Right renal cortex interstitium (tissue), 3 donors: ENCODE measurements at places on chromosomes 3 and 15.

- DNase-seq: no peak
Observed at GRCh38 chr3:62496503-62496902, 123.2 kb upstream of the FEZF2 start.

DNA sequence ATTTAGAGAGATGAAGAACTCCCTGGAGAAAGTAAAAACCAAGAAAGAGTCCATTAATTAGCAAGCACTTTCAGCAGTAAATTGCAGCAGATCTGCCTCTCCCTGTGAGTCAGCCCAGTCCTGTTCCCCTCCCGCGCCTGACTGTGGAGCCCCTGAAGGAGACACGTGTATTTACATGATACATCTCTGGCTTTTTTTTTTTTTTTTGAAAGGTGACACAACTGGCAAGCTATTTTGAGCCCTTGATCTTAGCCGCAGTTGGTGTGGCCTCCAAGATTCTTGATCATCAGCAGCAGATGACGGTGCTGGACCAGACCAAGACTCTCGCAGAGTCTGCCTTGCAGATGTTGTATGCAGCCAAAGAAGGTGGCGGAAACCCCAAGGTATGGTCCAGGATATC, 271.8 kb upstream of the TPM1 start:
- DNase-seq: no peak

DNA sequence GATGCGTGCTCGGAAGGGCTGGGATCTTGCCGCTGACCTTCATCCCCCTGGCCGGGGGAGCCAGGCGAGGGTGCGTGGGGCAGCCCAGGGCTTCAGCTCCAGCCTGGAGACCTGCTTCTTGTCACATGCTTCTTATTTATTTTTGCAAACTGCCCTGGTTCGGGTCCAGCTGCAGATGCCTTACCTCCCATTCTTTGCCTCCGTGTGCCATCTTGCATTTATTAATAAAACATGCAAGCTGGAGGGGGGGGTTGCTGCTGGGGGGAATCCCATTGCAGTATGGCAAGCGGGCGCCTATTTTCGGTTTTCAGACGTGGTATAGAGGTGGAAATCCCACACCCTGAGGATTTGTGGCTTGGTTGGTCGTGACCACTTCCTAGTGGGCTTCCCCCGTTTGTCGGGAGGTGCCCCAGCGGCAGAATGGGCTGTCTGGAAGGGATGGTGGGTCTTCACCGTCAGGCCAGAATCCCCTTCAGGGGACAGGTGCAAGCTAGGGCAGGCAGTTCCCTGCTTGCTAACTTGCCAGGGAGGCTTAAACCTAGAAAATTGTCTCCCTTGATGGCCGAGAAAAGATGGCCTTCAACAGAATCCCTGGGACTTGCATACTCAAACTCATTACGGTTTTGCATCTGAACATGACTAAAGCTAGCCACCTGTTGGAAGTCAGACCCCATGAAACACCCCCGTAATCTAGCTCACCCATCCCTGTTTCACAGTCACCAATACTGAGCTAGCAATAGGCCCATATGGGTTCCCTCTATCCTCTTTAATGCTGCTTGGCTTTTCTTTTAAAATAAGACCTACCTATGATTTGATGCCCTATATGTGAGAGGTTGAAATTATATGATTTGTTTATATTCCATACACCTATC, 569 bp downstream of the TMEM266 start:
- no peak for DNase-seq

- DNase-seq: no peak
Observed at GRCh38 chr15:69804786-69805185, 292.9 kb downstream of the TLE3 start.

GRCh38 chr3:160384639-160385318, 14.2 kb downstream of the IFT80 start:
- no peak for DNase-seq

- no peak for DNase-seq
Observed at GRCh38 chr3:99256788-99257187, 355.3 kb upstream of the DCBLD2 start.

GRCh38 chr3:31853580-31853979, 127.5 kb downstream of the OSBPL10 start:
- DNase-seq: no peak

GRCh38 chr3:144257381-144257780, 285.8 kb downstream of the DIPK2A start:
- no peak for DNase-seq

DNA sequence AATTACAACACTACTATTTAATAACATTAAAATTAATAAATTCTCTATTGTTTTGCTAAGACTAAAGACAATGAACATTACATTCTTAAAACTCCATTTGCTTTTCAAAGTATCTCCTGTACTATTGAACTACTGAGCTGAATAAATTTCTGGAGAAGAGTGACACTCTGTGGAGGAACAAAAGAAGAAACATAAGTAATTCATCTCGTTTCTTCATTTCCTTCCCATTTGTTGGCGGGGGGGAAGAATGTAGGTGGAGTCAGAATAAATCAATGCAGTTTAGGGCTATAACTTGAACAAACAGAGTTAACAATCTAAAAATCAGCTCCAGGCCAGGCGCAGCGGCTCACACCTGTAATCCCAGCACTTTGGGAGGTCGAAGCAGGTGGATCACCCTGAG, 32.7 kb downstream of the EFHB start:
- DNase-seq: no peak

GRCh38 chr3:150036780-150037179, 66.1 kb upstream of the PFN2 start:
- no peak for DNase-seq
